ENCODE measurements at places on chromosomes 4 and X.

DNA sequence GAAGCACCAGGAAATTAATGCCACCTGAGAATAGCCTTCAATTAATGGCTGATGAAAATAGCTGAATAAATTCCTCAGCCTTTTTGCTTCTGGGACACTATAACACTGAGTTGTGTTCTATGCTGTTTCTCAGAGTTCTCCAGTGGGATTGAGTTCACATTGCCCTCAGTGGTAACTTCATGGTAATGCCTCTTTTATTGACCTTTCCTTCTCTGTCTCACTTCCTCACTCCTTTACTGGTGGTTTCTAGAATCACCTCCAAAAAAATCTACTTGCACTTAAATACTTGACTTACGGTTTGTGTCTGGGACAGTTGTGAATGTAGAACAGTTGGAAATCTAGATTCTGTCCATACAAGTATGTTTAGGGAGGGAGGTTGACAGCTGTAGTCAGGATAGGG is 293.7 kb downstream of the PPP1R2C start:
- DNase-seq, result no peak

DNA sequence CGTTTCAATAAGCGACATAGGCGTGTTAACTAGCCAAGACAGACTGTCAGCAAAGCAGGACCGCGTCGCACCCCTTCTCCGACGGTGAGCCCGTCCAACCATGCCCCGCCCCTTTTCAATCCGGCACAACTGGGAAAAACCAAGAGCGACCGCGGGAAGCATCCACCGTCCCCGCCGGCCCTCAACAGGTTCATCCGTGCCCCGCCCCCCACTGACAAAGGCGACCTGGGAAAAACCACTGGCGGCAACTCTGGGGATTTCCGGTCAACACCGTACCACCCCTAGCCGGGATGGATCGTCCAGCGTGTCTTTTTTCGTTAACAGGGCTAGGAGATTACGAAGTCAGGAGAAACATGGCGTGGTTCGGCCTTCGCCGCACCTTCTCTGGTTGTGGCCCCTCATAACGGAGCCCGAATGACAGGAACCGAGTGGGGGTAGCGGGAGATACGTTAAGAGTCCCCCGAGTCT is 377 bp downstream of the TIMM17B start:
- DNase-seq, result peak; percentile 80

- DNase-seq, result peak; percentile 23
These were observed 204.9 kb downstream of the GBA3 start for GRCh38 chr4:22897520-22898108.

DNA sequence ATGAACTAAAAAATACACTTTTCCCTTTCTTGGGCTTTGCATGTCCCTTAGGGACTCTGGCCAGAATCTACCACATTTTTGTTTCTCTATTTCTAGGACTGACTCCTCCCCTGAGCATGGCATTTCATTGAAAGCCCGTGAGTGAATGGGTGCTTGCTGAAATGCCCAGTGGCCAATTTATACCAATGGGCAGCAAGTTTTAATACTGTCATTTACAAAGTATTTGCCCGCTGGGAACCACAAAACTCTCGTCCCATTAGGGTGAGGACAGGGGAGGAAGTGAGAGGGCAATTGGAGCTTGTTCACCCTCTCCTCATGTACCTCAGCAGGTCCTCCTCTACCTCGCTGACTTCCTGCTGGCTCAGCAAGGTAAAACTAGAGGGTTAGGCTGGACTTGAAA is 1.1 kb downstream of the SRPX2 start:
- peak; percentile 36 for DNase-seq

DNA sequence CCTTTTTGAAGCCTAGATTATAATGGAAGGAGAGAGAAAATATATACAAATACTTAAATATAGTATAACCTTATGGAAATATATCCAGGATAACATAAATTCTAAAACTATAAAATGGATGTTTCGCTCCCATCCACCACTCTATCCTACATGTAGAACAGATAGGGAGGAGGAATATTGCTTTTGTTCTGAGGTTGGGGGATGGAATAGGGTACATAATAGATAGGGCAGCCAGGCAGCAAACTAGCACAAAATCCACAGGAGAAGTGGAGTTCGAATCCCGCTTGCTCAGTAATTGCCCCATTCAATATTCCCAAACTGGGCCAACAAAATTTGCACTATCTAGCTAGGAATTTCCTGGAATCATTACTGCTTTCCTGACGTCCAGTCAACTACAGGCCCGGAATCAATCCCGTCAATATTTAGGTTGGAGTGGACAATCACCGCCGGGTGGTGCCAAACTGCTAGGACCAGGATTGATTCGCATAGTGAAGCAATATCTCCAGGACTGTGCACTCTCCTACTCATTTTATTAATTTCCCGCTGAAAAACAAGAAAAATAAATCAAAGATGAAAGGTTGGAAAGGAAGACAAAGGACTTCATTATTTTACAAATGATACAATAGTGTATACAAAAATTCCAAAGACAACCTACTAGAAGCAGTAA is 40.4 kb upstream of the PAPSS1 start:
- DNase-seq, result no peak

GRCh38 chrX:39536211-39536610 is 561.5 kb downstream of the BCOR start:
- DNase-seq, result no peak

DNA sequence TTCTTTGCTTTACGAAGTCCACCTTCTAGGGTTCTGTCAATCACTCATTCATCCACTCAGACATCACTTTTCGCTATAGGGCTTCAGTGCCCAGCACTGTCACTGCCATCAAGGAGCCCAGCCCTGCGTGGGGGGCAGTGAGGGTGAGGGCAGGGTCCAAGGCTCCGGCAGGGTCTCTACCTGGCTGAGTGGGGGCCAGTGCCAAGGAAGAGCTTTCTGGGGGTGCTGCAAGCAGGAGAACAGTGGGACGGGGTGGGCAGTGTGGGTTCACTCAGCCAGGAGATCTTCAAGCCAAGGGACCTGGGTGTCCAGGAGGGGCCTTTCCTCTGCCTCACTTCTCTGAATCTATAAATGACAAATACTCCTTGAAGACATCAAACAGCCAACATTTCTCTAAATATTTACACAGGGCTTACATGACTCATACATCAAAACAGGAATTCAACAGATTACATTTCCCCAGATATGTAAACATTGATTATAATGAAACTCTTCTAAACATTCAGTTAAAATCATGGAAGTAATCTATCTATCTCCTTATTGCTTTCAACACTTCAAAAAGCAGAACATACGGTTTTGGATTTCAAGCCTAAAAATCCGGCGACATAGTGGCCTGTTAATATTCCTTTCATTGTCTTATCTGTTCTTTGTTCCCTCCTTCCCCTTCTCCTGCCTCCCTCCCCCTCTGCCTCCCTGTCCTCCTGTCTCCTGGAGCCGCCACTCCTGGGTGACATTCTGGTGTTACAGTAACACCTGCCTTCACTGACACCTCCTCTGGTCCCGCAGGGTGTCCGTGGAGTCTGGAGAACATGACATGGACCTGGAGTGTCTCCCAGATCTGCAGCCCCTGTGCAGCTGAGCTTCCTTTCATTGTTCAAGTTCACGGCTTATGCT is 94.4 kb upstream of the ADRA2C start:
- DNase-seq, result peak; percentile 15

GRCh38 chrX:107716118-107716684 is 59.4 kb downstream of the TSC22D3 start:
- peak; percentile 34 for DNase-seq

GRCh38 chrX:23478056-23478455 is 143.4 kb downstream of the PTCHD1 start:
- DNase-seq, result no peak

DNA sequence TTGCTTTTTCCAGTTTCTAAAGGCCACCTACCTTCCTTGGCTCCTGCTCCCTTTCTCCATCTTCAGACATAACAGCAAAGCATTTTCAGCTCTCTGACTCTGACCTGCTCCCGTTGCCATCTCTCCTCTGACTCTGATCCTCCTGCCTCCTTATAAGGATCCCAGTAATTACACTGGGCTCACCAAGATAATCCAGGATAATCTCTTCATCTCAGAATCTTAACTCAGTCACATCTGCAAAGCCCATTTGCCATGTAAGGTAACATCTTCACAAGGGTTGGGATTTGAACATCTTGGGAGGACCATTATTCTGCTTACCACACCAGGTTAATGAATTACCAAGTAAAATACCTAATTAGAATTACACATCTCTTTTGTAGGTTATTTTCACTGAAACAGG is 41.3 kb upstream of the MAGED1 start:
- no peak for DNase-seq

DNA sequence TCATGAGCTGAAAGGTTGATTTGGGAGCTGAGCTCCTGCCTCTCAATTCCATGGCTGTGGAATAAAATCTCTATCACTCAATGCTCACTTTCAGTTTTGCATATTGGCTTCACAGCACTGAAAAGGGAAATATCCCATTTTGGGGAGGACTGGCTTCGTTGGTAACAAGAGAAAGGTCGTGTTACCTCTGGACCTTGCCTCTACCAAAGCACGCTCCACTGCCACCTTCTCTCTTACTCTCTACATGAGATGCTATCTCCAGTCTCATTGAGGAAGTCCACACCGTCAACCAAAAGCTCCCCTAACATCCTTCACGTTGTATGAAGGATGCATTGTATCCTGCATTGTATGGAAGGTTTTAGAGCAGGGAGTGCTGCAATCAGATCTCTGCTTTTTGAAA is 195.0 kb upstream of the LDB2 start:
- DNase-seq, result no peak

GRCh38 chr4:6548201-6548881 is 26.6 kb upstream of the MAN2B2 start:
- DNase-seq, result peak; percentile 15

DNA sequence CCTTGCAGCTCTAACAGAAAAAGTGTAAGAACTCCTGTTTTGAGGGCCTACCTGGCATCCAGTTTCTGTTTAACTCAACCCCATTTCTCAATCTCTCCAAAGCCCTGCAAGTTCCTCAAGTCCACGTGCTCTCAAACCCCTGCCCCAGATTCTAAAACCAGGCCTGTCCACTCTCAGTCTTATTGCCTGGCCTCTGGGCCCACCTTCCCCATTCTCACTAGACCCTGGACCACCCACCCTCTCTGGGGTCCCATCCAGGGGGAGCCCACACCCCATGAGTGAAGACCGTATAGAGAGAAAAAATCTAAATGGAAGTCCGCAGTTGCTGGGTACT is 58.3 kb downstream of the TLR10 start:
- no peak for DNase-seq

- DNase-seq, result peak; percentile 45
These were observed 197.3 kb downstream of the OR13H1 start for GRCh38 chrX:131741103-131741581.

DNA sequence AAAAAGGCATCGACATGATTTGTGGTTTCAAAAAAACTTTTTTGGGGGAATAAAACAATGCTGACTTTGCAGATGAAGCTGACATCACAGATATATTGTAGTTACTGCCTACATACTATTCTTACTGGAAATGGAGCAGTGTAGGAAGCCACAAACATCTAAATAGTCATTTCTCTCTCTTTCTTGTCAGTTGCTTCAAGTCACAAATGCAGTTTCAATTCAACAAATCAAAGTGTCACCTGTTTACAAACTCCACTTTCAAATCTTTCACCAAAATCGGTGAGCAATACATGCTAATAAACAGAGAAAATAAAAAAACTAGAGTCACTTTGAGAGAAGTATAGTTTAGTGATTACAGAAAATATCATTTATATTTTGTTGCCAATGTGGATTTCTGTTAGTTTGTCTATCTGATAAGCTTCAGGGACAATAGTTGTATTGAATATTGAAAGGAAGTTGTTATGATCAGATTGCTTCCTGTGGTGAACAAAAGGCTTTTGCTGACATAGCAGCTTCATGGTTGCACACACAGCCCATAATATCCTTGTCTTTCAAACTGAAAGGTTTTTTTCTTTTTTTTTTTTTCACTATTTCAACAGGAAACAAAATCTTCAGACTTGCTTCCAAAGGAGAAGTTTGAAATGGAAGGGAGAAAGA is 49.7 kb upstream of the PTPN13 start:
- DNase-seq, result no peak

DNA sequence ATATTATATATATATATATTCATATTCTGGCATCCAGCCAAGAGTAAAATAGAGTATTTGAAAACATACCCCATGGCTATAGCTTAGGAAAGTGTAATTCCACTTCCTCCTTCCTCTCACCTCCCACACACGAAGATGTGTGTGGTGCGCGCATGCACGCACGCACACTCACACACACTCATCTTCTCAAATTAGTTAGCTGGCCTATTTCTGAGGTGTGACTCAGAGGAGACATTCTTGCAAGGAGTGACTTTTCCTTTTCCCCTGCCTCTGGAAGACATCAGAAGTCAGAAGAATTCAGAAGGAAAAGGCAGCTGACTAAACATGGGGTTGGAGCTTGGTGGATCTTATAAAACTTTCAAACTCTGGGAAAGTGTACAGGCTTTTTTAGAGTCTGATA is 8.8 kb downstream of the ENPEP start:
- DNase-seq, result peak; percentile 77

GRCh38 chr4:16827794-16828724 is 70.4 kb downstream of the LDB2 start:
- DNase-seq, result no peak

DNA sequence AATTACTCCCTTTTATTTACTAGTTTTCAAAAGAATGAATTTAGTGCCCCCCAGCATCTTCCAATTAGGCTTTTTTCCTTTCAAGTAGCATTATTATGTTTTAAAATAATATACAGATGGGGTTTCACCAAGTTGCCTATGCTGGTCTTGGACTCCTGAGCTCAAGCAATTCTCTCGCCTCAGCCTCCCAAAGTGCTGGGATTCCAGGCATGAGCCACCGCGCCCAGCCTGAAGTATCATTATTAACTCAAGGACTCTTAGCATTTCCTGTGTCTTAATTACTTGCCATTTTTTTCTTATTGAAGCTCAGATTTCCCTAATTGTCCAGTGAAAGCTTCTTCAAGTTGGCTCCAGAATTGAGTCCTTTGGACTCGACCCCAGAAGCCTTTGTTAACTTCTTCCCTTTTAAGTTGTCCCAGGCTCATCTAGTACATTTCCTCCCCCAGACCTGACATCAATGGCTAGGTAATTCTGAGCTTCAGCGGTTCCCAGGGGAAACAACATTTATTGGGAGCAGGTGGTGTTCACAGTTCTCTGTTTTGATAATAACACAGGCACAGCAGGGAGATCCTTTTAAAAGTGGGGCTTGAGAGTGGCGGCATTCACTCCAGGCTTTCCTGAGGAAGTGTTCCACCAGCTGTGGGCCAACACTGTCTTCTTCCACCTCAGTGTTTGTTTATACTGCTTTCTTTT is 10.0 kb downstream of the SAT1 start:
- no peak for DNase-seq

All from adipocyte (in vitro differentiated cells).